ENCODE measurements at places on chromosomes 7 and 10.

DNA sequence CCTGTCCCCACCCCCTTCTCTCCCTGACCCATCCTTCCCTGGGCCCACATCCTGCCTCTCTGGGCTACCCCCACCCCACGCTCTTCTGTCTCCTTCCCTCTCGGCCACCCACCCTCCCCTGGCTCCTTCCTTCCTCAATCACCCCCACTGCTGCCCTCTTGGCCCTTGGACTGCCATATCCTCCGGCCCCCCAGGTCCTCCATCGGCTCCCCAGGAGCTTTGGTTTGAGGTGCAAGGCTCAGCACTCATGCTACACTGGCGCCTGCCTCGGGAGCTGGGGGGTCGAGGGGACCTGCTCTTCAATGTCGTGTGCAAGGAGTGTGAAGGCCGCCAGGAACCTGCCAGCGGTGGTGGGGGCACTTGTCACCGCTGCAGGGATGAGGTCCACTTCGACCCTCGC lies 10.9 kb downstream of the EPHB6 start:
- DNase-seq: no peak

GRCh38 chr7:75931680-75932079 lies 16.7 kb downstream of the POR start:
- no peak for DNase-seq

DNA sequence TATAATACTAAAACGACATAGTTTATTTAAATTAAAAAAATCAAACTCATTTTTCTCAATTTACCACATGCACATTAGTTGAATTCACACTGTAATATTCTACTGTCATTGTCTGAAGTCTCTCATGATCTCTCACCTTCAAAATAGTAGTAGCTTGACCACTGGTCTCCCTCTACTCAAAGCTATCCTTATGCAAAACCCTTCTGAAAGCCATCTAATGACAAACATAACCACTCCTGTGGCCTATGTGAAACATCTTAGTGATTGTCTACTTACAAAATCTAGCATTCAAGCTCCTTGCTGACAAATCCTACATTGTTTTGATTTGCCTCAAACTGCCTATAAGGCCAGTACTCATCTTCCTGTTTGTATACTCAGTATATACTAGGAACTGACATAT lies 606.0 kb upstream of the GHITM start:
- DNase-seq: no peak

GRCh38 chr7:17948526-17949238 lies 8.4 kb upstream of the SNX13 start:
- no peak for DNase-seq

DNA sequence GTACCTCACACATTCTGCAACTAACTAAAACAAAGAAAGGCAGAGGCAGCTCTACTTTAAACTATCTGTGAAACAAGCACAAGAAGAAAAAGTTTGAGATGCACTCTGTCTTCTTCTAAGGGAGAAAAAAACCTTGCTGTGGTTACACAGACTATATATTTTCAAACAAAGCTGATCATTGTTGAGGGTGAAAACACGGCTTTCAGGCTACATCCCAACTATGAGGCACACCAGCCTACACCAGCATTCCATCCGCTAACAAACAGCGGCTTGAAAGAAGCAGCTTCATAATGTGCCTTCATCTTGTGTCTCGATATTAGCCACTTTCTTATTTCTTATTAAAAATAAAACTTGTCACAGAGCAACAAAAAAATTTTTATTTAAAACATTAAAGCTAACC lies 79.1 kb downstream of the USP6NL start:
- DNase-seq: no peak

- DNase-seq: no peak
Measured at GRCh38 chr10:116815641-116816415, 33.5 kb upstream of the ENO4 start.

Measured in stimulated activated naive CD8-positive, alpha-beta T cell treated with anti-CD3 and anti-CD28 coated beads, Interleukin-15, Interleukin-2, amounts not matched to agents 100 U/mL and 50 U/mL, for 24 hours (primary cell).